ENCODE measurements at places on chromosomes 5 and 9.

GRCh38 chr5:175436359-175436758 lies 7.6 kb downstream of the DRD1 start:
- DNase-seq = no peak

DNA sequence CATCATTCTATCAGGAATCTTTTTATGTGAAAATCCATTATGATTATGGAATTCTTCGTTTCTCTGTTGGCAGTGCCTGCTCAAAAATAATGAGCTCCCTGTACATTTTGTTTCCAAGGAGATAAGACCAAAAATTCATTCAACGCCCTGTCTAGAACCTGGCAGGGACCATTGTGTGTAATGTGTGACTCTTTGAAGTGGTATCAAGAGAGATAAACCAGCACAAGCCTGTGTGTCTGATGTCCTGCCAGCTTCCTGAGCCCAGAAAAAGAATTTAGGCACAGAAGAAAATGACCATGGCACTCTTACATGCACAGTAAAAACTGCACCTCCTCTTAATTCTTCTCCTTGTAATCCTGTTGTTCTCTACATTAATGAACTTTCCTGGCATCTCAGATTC lies 177.4 kb downstream of the SAXO1 start:
- no peak for DNase-seq

DNA sequence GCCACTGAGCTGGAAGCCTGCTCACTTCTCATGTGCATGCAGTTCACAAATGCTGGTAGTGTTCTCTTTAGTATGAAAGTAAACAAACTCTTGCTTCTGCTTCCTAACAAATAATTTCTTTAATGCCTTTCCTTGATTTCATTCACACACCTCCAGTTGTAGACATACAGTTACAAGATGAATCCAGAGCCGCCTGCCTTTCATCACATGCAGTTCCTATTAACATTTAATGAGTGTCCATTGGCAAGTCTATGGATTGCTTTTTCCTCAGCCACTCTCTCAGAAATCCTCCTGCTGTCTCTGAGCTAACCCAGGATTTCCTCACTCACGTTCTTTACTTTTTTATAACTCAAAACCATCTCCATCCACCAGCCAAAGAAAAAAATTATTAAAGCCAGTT lies 408.6 kb downstream of the BNC2 start:
- DNase-seq = no peak

DNA sequence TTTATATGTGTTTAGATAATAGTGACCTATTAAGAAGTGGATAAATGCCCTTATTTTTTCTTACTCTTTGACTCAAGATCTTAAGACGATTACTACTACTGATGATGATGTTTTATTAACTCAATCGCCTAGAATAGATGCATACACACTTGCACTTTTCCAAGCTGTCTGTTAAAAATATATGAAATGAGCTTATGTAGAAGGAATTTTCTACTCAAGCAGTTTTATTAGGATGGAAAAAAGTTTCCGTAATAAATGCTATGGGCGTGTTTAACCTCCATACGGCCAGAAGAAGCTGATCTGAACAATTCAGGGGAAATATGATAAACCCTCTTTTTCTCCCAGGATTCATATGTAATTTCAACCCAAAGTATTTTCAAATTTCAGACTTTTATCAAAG lies 455.7 kb upstream of the MPDZ start:
- DNase-seq = no peak

DNA sequence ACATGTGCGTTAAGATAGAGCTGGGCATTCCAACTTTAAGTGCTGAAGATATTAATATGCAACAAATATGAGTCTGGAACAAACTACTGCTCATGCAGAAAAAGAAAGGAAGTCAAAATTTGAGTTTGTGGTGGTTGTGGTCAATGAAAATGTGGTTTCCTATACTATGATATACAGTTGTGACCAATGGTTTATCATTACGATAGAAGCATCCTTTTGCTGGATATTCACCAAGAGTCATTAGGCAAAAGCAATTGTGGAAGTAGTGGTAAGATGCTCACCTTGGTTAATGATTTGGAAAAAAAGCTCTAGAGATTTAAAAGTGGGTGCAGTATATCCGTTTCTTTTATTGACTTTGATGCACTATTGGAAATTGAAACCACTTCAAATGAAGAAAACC lies 1007.0 kb downstream of the NR2F1-AS1 start:
- DNase-seq = no peak
